ENCODE measurements at places on chromosomes 11 and 22. TPM values are rescaled to one million over a fixed set of nuclear protein-coding genes. Genes with fewer than 3 reads are reported as not detected.

DNA sequence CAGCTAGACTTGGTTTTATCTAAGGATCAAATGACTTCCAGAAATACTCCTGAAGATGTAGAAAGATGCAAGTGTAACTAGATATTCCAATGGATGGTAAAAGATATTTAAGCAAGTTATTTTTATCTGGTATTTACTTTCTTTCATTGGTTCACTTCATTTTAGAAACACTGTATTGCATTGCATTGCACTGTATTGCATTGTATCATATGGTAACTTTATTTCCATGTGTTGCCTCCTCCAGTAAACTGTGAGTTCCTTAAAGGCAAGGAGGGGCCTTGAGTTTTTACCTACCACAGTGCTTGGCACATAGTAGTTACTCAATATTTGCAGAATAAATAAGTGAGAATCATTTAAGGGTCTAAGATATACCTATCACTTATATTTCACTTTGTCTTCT, 31.8 kb upstream of the FLI1 start:
- no peak for DNase-seq

GRCh38 chr11:31968461-31969358, 122.2 kb upstream of the RCN1 start:
- no peak for DNase-seq

- DNase-seq = no peak
Measured at GRCh38 chr22:26170795-26171580, 1.7 kb downstream of the SEZ6L start.

Gene FOXRED1
- polyA plus RNA-seq = 34.2 TPM

- DNase-seq = no peak
Measured at GRCh38 chr22:20862540-20862939, 3.7 kb downstream of the SNAP29 start.

Gene KCNQ1
- 54.4 TPM for polyA plus RNA-seq

GRCh38 chr11:34299284-34299972, 58.4 kb downstream of the ABTB2 start:
- no peak for DNase-seq

Gene SPTBN2
- polyA plus RNA-seq = 5.0 TPM

DNA sequence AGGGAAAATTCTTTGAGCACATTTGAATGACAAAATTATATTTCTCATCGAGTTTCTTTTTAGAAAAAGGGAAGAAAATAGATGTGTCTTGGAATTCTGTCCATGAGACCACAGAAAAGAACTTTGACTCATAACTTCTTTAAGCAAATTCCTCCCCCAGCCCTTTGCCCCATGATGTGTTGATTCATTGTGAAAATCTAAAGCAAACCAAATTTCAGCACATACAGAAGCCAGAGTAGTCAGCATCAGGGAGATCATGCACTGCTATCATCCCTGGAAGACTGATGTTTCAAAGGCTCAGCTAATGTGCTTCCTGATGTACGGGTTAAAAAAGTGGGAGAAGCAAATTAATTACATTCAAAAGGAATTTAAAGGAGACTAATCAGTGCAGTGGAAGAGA, 159.7 kb downstream of the FAT3 start:
- no peak for DNase-seq

- DNase-seq = no peak
Measured at GRCh38 chr11:1381793-1382425, 7.8 kb upstream of the BRSK2 start.

- DNase-seq = peak; percentile 49
Measured at GRCh38 chr22:28029201-28029948, 110.3 kb upstream of the PITPNB start.

- DNase-seq = no peak
Measured at GRCh38 chr22:36164621-36165020, 4.1 kb upstream of the APOL3 start.

- DNase-seq = no peak
Measured at GRCh38 chr11:73173755-73174494, 31.8 kb upstream of the FCHSD2 start.

- DNase-seq = no peak
Measured at GRCh38 chr11:131629925-131630540, 259.6 kb downstream of the NTM start.

GRCh38 chr22:32745251-32745995, 56.1 kb upstream of the TIMP3 start:
- DNase-seq = peak; percentile 23

GRCh38 chr11:113579292-113579940, 104.2 kb upstream of the DRD2 start:
- no peak for DNase-seq

DNA sequence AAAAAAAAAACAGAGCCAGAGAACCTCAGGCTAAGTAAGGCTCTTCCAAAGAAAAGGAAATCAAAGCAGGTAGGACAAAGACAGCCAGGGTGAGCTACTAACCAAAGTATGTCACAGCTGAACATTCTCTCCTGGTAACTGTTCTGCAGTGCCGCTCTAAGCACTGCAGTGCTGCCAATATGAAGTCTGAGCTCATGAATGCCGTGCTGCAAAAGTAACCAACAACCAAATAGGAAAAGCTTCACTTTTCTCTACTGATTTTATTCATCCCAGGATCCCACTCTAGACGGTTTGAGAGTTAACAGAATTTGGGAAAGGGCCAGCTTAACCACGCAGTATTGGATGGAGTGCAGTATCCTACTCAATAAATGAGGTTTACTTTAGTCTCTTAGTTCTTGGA, 3.5 kb downstream of the SIK3 start:
- DNase-seq = no peak

Gene PHLDA2
- 21.8 TPM for polyA plus RNA-seq
